ENCODE measurements at places on chromosomes 3 and 15.
A peak's percentile ranks its signal among the peaks of the same experiment; 100 is the strongest.

- DNase-seq = no peak
Measured at GRCh38 chr3:123618076-123618708, 33.3 kb upstream of the HACD2 start.

- DNase-seq = peak; percentile 26
Measured at GRCh38 chr15:63203451-63204090, 14.2 kb downstream of the RAB8B start.

DNA sequence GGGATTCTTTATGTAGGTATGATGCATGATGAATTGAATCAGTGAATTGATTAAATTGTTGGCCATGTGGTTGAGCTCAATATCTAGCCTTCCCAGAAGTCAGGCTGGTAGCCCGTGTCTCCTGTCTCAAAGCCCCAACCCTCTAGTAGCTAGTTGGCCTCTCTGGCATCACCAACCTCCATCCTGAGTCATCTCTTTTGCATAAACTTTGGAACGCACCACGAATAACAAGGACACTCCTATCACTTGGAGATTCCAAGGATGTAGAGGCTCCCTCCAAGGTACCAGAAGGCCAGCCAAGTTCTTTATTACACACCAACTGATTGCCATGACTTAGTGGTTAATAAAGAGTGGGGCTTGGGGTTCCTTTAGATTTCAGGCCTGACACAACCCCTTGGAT lies 148.4 kb downstream of the APBA2 start:
- no peak for DNase-seq

GRCh38 chr3:167030082-167030725 lies 349.9 kb downstream of the ZBBX start:
- no peak for DNase-seq

GRCh38 chr3:15175605-15176004 lies 30.4 kb upstream of the CAPN7 start:
- no peak for DNase-seq

DNA sequence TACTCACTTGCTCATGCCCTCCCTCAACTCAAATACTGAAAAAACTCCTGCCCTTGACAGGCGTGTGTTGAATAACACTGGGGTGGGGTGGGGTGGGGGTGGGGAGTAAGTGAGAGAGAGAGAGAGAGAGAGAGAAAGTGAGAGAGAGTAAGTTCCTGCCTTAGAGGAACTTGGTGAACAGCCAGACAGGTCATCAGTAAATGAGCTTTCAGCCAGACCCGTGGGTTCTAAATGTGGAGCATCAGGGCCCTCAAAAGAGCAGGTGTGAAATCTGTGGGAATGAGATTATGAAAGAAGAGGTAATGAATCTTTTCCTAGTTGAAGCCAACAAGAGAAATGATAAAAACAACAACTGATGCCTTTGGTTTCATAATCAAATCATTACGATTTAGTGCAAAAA lies 134.4 kb upstream of the FAM3D start:
- DNase-seq = no peak

DNA sequence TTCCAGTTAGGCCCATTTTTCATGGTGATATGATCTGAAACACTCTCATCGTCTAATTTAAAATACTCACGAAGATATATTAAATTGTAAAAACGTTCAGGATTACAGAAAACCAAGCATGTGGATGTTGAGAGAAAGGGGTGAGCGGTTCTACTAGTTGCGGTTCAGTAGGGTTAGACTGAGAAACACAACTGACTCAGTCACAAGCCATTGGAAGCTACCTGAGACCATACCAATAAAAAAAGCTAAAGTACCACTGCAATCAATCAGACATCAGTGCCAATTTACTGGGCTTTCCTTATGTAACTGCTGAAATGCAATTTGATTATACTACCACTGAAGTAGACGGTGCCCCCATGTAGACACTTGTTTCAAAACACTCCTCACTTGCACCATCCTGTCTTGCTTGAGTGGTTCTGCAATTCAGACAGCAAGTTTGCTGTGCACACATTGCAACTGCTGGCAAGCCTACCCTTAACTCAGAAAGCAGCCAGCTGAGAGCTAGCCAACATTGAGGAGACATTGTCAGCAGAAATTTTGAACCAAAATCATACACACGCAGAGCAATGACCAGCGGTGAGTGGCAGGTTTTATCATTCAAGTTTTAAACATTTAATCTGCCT lies 368.7 kb upstream of the ARHGEF26 start:
- DNase-seq = no peak

DNA sequence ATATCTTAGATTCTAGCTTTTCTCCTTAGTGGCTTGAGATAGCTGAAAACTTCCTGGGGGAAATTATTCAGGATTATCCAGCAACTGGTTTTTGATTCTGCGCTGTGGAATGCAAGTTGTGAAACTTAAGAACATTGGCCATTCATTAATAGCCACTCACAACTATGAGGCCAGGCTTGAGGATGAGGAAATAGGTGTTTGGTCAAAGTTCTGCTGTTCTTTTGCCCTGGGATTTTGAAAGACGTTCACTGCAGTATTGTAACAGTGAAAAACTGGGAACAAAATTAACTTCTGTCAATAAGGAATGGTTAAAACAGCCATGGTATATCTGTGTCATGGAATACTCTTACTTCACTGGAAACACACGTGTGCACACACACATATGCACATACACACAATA lies 44.1 kb downstream of the CTXND1 start:
- no peak for DNase-seq

DNA sequence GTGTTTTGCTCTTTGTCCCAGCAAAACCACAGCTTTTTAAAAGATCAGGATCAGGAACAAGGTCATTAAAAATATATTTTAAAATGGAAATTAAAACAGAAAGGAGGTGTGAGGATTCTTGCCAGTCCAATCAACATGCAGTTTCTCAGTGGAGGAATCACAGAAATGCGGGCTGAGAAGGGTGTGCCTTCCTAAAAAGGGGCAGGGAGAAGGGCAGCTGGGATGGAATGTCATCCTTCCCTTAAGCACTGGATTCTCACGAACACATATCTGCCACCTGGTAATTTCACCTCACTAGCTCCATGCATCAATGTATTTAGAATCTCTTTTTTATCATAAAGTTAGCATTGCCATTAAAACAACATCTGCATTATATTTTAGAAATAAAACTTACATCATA lies 21.4 kb downstream of the ABI3BP start:
- no peak for DNase-seq

DNA sequence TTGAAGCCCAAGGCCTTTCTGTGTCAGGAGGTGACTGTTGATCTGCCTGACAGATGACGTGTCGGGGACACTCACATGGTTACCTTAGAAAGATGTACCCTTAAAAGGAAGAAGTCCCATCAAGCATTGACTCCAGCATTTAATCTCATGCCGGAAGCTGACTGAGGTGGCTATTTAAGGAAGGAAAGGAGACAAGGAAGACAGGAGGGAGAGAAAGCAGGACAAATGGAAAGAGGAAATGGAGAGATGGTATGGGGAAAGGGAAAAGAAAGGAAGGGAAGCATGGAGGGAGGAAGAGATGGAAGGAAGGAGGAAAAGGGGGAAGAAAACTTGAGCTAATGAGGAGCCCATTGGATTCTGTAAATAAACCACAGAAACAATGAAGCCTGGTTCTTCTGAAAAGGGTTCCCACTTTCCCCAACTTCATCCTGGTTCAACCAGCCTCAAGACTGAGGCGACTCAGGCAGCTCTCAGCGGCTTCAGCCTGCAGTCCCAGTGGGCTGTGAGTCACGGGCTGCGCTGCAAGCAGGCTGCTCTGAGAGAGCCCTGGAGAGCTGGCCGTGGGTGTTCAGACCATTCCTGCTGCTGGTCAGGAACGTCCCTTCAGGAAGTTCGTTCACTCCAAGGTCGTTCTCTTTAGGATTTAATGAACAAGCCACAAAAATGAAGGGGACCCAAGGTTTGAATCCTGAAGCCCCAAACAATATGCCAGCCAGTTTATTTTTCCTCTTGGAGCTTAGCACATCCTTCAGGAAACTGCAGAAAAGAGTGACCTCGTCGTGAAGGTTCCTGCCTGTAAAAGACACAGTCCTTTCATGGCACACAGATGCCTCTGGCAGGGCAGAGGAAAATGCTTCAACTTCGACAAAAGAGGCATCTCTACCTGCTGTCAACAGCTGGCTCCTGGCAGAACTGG lies 69.6 kb upstream of the THBS1 start:
- peak; percentile 89 for DNase-seq

GRCh38 chr3:180185650-180186049 lies 148.9 kb upstream of the PEX5L start:
- DNase-seq = no peak

Data from fibroblast of skin of right quadriceps (primary cell).